ENCODE measurements at places on chromosomes 5 and 9.

DNA sequence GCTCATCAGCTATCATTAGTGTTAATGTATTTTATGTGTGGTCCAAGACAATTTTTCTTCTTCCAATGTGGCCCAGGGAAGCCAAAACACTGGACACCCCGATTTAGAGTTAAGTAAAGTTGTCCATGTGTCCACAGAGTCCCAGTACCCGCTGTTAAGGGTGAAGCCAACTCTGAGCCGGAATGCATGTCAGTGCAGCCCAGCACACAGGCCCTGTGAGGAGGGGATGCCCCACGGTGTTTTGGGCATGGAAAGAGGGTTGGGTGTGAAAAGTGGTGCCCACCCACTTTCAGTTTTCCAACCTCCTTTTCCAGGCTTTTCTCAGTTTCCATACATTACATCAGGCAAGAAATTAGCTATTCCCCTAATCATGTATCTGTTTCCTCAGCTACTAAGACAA, 24.4 kb downstream of the SHC3 start:
- DNase-seq, result no peak

- no peak for DNase-seq
Observed at GRCh38 chr9:120926397-120926928, at the start of gene TRAF1. Gene TRAF1, minus strand, starts transcription at chr9:120926796. Its CDS starts 721 bp downstream, at chr9:120926075.

DNA sequence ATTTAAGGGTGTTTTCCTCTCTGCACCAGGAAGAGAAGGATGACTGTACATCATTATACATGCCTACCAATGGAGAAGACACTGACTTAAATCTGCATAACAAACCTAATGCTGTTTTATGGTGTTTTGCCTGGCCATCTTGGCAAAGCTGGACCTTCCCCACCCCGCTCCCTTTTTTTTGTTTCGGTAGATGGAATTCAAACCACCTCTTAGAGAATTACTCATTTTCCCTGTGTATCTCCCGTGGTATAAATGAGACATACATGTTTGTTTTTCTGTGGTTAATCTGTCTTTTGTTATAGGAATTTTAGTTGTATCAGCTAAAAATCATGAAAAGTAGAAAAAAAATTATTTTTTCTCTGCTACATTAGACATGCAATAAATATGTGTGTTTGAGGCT, 28.8 kb downstream of the IL12B start:
- no peak for DNase-seq

GRCh38 chr5:178383301-178383918, 150.8 kb upstream of the PHYKPL start:
- DNase-seq, result no peak

- DNase-seq, result no peak
Observed at GRCh38 chr5:65359981-65360380, 121.7 kb downstream of the ADAMTS6 start.

DNA sequence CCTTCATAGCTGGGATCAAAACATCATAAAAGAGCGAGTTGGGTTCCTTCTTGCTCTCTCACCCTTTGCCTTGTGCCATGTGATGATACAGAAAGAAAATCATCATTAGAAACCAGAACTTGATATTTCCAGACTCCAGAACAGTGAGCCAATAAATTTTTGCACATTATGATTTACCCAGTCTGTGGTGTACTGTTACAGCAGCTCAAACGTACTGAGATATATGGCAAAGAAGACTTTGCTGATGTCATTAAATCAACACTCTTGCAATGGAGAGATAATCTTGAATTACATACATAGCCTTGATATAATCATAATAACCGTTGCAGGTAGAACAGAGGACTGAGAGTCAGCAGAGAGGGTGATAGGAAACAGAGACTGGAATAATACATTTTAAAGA, 1271.6 kb downstream of the CDH12 start:
- DNase-seq, result no peak

- DNase-seq, result no peak
Observed at GRCh38 chr5:51072937-51073336, 310.3 kb upstream of the ISL1 start.

GRCh38 chr9:113587471-113588031, 124.0 kb downstream of the RGS3 start:
- DNase-seq, result peak; percentile 79

GRCh38 chr9:120936011-120936763, 9.6 kb upstream of the TRAF1 start:
- DNase-seq, result peak; percentile 94

DNA sequence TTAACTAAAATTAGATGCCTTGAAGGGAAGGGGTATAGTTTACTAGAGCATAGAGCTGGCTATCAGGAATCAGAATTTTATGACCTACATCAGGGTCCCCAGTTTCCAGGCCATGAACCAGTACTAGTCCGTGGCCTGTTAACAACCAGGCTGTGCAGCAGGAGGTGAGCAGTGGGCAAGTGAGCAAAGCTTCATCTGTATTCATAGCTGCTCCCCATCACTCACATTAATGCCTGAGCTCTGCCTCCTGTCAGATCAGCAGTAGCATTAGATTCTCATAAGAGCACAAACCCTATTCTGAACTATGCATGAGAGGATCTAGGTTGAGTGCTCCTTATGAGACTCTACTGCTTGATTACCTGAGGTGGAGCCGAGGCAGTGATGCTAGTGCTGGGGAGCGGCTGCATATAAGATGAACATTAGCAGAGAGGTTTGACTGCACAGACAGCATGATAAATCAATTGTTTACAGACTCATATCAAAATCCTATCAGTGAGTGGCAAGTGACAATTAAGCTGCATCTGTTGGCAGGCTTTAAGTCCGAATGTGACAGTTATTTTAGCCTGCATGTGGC, 44.6 kb downstream of the TAF11L14 start:
- DNase-seq, result no peak

DNA sequence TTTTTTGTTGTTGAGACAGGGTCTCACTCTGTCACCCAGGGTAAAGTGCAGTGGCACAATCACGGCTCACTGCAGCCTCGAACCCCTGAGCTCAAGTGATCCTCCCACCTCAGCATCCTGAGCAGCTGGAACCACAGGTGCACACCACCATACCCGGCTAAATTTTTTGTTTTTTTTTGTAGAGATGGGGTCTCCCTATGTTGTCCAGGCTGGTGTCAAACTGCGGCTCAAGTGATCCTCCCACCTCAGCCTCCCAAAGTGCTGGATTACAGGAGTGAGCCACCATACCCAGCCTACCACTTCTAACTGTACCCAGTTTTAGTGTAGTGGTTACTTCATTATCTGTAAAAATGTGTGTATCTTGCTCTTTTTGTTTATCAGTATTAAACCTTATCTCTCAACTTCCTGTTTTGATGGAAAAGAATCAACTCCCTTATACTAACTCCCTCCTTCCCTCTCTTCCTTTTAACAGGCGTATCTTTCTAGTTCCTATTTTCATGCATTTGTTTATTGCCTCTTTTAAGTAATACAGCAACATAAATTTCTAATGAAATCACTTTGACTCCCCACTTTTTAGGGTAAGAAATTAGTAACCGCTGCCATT, 33.1 kb downstream of the GRAMD2B start:
- no peak for DNase-seq

DNA sequence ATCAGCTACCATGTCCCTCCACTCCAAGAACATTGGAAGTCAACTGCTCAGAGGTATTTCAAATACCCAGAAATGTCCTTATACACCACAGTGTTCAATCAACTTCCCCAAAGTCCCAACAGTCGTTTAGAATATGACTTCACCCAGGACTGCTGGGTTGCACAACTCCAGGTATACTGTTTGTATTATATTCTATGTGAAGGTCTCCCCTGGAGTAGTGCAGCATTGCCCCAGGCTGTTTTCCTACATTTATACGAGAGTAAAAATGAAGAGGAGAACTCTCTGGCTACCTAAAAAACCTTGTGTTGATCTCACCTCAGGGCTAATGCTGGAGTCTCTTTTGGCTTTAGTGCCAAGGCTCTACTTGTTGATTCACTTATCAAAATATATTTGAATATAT, 183.6 kb upstream of the MAP3K1 start:
- no peak for DNase-seq

DNA sequence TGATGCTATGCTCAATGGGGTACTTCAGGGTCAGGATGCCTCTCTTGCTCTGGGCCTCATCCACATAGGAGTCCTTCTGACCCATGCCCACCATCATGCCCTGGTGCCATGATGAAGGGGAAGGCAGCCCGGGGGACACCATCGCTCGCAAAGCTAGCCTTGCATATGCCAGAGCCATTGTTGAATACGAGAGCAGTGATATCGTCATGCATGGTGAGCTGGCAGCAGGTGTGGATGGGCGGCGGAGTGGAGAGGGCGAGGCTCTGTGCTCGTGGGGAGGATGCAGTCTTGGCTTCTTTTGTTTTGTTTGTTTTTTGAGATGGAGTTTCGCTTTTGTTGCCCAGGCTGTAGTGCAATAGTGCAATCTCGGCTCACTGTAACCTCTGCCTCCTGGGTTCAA, 17.2 kb upstream of the SPZ1 start:
- no peak for DNase-seq

- DNase-seq, result no peak
Observed at GRCh38 chr5:60639544-60639943, 60.4 kb downstream of the DEPDC1B start.

DNA sequence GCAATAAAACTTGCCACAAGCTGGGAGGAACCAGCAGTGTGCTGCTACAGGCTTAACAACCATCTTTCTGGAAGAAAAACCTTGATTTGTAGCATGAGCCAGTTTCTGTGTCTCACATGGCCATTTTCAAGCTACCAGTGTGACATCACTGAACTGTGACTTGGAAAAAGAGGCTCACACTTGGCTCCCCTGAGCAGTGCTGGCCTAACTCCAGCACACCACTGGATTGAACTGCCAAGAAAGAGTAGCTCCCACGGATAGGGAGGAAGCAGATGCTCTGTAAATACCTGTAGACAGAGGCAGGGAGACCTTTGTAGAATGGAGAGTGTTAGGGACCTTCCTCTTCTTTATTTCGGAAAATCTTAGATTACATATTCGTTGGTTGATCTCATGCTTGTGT, 197.9 kb downstream of the SH3GL2 start:
- DNase-seq, result peak; percentile 52

- no peak for DNase-seq
Observed at GRCh38 chr9:110355911-110356310, 18.2 kb upstream of the TXNDC8 start.

GRCh38 chr5:64775291-64775690, 6.6 kb downstream of the CWC27 start:
- DNase-seq, result no peak

DNA sequence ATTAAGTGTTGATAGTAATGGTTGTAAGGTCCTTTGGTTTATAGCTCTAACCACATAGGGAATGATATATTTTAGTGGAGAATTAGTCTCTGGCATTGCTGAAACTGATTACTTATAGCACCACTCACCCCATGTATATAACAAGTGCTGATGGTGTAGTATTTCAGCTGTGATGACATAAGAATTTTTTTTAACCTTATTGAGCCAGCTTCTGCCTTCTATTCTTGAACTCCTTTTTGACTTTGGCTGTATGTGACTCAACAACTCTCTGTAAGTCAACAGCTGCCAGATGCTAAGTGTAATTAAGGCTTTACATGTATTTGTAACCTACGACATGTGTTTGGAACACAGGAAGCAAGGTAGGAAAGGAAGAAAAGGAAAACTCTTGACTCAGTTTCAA, 929.6 kb upstream of the WWC1 start:
- DNase-seq, result no peak

- DNase-seq, result no peak
Observed at GRCh38 chr5:25568989-25569625, 924.3 kb upstream of the CDH10 start.

DNA sequence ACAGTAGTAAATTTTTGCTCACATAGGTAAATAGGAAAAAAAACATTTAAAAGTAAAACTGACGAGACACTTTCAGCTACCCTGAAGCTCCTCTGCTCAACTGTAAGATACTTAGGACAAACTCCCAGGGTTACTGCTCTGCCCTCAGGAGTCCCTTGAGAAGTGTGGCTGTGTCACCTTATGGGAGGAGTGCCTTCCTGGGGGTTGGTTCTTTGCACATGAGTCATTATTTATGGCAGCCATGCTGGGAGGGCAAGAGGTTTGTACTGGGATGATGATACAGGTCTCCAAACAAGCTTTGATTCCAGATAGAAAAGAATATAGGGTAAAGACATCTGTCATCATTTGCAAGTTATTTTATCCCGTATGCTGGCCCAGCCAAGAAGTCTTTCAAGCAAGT, 45.9 kb downstream of the TTC1 start:
- no peak for DNase-seq

GRCh38 chr5:69049151-69049550, 44.7 kb upstream of the SLC30A5 start:
- DNase-seq, result no peak

GRCh38 chr5:101346447-101346846, 443.4 kb upstream of the ST8SIA4 start:
- no peak for DNase-seq

DNA sequence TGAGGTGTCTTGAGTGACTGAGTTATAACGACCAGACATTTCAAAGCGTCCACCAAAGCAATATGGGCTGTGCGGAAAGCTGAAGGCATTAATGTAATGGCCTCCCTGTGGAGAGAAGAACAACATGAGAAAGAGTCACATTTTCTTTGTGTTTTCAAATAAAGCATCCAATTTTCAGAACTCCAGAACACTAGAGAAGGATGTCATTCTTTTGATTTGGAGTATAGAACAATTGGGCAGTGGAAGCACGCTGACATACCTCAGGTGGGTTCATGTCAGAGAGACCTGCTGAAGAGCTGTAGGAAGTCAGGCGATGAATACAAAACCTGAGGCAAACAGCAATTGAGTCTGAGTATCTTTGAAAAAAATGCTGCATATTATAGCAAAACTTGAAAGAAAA, 556.5 kb downstream of the GABRG2 start:
- no peak for DNase-seq

DNA sequence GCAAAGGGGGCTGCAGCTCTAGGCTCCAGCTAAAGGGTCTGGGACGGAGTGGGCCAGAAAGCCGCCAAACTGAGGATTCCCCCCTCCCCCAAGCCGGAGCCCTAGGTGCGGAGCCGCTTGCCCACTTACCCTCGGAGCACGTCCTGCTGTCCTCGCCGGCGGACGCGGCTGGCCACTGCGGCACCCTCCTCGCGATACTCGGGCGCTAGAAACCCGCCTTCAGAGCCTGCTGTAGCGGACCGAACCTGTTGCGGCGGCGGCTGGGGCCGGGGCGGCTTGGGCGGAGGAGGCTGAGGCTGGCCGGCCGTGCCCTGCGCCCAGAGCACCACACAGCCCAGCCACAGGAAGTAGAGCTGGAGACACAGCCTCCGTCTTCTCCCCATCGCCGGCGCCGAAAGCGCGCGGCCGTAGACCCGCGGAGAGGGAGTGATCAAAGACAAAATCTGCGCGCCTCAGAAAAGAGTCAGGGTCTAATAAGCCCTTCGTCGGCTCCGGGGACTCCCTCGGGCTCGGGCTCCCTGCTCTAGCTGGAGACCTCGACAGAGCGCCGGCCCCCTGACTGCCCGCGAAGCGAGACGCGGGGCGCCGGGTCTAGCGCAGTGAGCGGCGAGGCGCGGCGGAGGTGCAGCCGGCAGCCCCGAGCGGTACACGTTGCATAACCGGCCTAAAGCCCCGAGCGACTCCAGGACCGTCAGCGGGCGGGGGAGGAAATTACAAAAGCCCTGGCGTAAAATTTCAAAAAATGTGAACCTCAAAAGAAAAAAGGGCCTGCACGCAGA, 635 bp downstream of the FBN2 start:
- peak; percentile 41 for DNase-seq

All from femur (tissue), 1 donor.